ENCODE measurements at places on chromosomes 16 and 17.

GRCh38 chr16:85512808-85513115, 100.4 kb upstream of the GSE1 start:
- DNase-seq, result no peak

DNA sequence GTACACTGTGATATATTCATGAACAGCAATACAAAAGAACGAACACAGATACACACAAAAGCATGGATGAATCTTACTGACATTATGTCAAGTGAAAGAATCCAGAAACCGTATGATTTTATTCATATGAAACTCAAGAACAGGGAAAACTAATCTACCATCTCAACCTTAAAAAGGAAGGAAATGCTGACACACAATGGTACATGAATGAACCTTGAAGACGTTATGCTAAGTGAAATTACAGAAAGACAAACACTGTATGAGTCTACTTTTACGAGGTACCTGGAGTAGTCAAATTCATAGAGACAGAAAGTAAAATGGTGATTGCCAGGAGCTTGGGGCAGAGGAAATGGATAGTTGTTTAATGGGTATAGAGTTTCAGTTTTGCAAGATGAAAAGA, 8.7 kb upstream of the PRKCB start:
- no peak for DNase-seq

GRCh38 chr17:79730769-79731483, at the start of gene ENPP7:
Gene ENPP7 (plus strand): TSS chr17:79730943. CDS start chr17:79731140, 197 bp downstream.
- DNase-seq, result no peak

- no peak for DNase-seq
Measured at GRCh38 chr17:356671-357434, 4.2 kb upstream of the RPH3AL start.

DNA sequence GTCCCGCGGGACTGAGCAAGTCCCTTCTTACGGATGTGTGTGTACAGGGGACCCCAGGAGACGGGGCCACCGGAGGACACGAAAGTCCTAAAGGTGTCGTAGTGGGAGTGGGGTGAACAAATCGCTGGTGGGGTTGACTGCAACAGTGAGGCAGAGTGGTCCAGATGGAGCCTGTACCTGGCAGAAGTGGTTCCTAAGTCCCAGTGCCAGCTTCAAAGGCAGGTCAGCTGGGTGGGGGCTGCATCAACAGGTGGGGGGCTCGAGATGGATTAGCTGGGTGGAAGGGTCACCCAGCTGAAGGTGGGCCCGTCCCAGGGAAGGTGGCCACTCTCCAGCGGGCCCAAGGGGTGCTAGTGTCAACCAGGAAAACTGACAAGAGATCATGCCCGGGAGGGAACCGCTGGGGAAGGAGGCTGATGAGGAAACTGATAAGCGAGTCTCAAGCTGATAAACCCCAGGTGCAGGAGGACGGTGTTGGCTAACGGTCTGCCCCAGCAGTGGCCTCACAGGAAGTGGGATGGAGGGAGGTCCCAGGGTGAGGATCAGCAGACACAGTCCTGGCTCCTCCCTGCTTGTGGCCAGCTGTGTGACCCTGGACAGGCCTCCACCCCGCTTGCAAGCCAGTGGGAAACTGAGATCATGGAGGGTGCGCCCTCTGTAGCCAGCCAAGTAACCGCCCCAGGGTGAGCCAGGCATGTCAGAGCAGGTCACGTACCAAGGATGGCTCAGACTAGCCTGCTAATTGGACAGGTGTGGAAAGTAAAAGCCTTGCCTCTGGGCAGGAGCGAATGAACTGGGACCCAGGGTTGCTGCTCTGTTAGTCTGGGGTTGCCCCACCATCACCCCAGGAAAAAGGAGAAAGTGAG, 1.0 kb downstream of the ORAI3 start:
- no peak for DNase-seq

GRCh38 chr17:2904135-2904534, 107.9 kb downstream of the RAP1GAP2 start:
- DNase-seq, result no peak

DNA sequence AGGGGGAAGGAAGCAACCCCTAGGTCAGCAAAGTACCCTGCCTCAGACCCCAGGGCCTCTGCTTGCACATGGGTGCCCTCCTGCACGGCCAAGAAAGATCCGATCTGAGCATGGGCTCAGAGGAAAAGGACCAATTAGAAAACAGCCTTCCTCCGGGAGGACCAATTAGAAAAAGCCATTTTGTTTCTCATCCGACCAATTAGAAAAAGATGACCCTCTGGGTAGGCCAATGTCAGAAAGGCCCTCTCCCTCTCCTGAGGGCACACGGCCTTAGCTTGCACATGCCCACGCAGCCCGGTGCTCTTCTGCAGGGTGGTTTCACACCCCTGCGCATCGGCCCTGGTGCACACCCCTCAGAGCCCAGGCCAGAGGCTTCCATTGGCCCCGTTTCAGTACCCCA, 5.1 kb upstream of the CISD3 start:
- peak; percentile 57 for DNase-seq

DNA sequence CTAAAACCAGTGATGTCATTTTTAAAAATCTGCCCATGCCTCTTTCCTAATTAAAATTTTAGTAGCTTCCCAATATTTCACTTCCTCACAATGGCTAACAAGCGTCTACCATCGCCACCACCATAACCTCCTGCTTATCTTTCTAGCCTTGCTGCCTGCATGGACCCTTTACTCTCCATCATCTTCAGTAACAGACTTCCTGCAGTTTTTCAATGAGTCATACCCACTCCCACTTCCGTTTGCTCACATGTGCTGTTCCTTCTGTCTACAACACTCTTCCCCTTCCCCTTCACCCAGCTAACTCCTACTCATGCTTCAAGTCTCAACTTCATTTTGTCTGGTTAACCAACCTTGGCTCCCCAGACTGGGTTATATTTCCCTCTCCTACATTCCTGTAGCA, 12.8 kb upstream of the SKAP1 start:
- DNase-seq, result no peak

- DNase-seq, result no peak
Measured at GRCh38 chr16:28478506-28479180, 6.5 kb upstream of the NPIPB7 start.

DNA sequence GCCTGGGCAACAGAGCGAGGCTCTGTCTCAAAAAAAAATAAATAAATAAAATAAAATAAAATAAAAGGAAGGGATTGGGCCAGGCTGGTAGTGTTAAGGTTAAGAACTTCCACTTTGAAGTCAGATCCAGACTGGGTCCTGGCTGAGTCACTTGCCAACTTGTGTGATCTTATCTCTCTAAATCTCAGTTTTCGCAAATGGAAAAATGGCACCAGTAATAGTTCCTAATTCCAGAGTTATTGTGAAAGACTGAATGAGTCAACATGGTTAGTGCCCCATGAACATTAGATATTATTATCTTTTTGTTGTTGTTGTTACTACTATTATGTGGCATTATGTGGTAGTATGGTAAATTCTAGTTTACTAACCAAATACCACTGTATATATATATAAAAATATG, 188.0 kb upstream of the AXIN2 start:
- no peak for DNase-seq

- no peak for DNase-seq
Measured at GRCh38 chr17:5437721-5438317, 1.1 kb downstream of the C1QBP start.

DNA sequence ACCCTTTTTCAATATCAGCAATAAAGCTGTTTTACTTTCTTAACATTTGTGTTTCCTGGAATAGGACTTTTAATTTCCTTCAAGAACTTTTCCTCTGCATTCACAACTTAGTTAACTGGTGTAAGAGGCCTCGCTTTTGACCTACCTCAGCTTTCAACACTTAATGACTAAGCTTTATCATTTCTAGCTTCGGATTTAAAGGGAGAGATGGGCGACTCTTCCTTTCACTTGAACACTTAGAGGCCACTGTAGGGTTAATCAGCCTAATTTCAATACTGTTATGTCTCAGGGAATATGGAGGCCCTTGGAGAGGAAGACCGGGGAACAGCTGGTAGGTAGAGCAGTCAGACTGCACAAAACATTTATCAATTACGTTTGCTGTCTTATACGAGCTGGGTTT, 4.7 kb downstream of the SYNRG start:
- DNase-seq, result no peak

Measured in NCI-H2081 (cell line).